ENCODE measurements at places on chromosomes 5 and 9.

DNA sequence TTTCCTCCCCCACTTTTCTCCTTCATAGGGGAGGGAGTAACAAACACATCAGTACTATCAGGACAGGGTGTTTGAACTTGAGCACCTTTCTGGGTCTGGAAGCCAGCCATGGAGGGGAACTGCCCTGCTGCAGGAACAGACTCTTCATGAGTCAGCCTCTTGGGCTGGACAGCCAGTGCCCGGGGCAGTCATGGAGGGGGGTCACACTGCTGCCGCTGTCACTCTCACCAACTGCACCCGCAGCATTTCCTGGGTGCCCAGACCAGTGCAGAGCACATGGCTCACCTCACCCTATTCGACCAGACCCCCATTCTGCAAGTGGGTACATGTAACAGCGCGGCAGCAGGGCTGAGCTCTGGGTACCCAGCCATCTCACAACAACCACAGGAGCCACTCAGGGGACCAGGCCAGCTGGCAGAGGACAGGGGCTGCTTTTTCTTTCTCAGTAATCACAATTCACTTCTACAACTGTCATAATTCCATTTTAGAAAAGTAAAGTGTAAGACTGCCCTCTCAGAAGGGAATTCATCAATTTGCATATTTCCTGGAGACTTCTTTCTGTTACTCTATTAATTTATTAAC, 118.4 kb downstream of the CTNND2 start:
- DNase-seq: no peak

DNA sequence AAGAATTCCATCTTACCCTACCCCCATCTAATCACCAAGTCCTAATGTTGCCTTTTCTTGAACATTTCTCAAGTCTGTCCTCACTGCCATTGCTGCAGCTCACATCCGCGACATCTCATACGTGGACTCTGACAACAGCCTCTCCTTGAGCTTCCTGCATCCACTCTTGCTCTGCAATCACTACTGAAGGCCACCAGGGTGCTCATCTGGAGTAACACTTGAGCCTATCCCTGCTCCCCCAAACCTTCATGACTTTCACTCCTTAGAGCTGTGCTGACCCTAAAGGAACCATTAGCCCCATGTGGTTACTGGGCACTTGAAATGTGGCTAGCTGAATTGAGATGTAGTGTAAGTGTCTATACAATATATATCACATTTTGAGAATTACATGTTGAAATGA, 46.4 kb upstream of the CTXN3 start:
- DNase-seq: no peak

DNA sequence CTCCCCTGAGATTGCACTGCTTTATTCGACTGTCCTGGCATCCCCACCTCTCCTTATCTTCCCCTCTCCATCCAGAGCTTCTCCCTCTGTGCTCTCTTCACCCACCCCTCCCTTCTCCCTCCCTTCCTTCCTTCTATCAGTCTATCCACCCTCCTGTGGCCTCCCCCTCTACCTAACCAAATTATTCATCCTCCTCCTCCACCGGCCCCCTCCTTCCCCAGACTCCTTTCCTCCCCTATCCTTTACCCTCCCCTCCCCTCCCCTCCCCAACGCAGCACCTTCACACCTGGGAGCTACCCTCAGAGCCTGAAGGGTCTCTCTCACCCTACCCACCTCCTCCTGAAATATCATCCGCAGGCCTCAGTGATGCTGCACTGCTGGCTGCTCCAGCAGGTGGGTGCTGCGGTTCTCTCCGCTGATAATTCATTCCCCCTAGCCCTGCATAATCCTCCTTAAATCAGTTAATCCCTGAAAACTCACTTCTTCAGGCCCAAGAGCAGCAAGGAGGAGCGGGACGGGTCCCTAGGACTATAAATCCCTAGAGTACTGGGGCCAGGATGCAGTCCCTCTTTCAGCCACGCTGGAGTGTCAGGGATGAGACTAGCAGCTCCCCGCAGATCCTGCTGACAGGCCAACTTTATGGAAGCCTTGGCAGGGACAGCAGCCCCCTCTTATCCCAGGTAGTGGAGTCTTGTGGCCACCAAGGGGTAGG, 97.8 kb downstream of the PCDH1 start:
- DNase-seq: no peak

- no peak for DNase-seq
These were observed 22.2 kb upstream of the MYOT start for GRCh38 chr5:137845472-137845871.

DNA sequence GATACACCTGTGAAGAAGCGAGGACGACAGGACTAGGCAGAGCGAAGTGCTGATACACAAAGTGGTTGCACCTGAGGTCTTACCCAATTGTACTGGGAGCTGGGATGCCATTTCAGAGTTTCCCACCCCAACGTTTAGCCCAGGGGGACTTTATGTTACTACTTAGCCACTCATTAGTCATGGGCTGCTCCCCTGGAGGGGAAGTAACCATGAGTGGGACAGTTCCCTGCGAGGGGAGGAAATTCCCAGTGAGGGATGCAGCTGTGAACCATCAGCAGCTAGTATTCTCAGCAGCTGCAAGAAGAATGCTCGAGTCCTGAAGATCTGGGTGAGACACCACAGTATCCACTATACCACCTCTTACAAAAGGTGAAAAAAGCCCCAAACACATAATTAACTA, 93.7 kb upstream of the ACTBL2 start:
- DNase-seq: no peak

GRCh38 chr9:123419721-123420591, 64.0 kb downstream of the CRB2 start:
- DNase-seq: no peak

- no peak for DNase-seq
These were observed 50.4 kb downstream of the DAP start for GRCh38 chr5:10710513-10711128.

GRCh38 chr5:14212838-14213237, 69.7 kb downstream of the TRIO start:
- no peak for DNase-seq

DNA sequence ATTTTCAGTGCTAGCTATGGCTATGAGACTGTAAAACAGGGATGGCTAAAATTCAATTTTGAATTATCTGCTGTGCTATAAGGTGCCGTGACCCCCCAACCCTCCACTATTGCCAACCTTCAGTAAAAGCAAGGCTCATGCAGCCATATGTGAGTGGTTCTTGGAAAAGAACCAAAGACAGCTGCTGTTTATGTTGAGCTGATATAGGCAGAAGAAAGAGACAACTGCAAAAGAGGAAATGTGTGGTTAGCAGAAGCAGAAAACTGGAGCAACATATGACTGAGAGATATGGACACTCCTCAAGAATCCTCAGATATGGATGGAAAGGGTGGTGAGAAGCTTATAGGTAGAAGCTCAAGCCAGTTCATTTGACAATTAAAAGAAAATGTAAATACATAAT, 200.3 kb downstream of the TLE1 start:
- DNase-seq: no peak

- DNase-seq: no peak
These were observed 24.0 kb upstream of the MAP3K1 start for GRCh38 chr5:56791396-56791795.

DNA sequence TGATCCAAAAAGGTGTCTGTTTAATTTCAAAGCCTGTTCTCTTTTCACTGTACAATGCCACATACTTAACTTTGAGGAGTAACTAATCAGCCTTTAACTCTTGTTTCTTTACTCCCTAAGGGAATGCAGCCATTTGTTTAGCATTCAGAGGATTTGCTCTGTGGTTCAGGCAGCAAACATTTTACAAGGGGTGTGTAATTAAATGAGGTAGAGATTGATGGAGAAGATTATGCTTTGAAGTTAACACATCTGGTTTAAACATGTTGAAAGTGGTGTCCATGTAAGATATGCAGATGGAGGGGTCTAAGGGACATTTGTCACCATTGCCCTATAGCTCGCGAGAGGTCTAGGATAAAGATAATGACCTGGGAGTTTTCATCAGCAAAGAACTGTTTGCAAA, 41.9 kb downstream of the TMEM215 start:
- DNase-seq: no peak

DNA sequence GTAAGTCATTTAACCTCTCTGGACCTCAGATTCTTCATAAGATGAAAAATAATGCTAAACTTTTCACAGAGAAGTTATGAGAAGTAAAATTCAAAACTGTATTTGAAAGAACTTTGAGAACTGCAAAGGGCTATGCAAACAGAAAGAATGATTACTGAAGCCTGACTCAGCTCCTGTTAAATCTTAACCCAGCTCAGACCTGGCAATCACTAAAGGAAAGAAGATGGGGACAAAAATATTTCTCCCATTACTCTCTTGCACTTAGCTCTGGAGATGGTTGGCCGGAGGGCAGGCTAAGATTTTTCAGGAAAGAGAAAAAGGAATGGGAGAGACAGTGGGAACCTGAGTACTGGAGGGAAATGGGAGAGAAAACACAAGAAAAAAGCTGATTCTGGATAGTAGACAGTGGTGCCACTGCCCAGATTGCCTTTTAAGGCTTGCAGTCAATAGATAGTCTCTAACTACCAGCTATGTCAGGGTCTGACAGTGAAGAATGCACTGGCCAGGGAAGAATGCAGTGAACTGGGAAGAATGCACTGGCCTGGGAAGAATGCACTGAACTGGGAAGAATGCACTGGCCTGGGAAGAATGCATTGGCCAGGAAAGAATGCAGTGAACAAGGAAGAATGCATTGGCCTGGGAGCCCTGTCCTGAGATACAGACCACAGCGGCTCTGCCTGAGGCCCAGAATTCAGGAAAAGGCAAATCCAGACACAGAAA, 25.2 kb upstream of the CEMIP2 start:
- DNase-seq: no peak

- DNase-seq: no peak
These were observed 73.6 kb downstream of the FSTL4 start for GRCh38 chr5:133538718-133539117.

DNA sequence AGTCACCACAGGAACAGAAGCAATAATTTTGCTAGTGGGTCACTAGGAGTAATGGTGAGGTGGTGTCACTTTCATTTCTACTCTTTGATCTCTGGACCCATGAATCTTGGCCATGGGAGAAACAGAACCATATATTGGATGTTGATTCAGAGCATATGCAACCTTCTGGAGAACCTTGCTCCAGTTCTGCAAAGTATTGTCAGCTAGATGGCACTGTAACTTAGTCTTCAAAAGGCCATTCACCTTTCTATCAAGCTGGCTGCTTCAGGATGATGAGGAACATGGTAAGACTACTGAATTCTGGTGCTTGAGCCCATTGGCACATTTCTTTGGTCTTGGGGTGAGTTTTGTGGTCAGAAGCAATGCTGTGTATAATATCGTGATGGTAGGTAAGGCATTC, 129.1 kb upstream of the FBN2 start:
- DNase-seq: no peak

DNA sequence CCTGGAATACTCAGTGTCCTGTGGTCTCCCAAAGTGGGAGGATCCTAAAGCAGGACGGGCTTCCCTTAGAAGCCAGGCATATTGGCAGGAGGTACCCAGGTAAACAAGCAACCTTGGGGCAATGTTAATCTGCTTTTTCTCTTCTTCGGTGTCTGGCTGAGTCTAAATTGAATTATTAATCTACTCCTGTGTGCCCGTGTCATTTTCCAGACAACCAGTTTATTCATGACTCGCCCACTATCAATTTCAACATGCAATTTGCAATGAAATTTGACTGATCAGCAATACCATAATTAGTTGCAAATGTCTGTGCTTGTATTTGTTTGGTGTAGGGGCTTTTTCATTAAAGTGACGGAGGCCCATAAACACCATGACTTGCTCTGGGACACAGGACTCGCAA, 32.9 kb upstream of the JADE2 start:
- no peak for DNase-seq

DNA sequence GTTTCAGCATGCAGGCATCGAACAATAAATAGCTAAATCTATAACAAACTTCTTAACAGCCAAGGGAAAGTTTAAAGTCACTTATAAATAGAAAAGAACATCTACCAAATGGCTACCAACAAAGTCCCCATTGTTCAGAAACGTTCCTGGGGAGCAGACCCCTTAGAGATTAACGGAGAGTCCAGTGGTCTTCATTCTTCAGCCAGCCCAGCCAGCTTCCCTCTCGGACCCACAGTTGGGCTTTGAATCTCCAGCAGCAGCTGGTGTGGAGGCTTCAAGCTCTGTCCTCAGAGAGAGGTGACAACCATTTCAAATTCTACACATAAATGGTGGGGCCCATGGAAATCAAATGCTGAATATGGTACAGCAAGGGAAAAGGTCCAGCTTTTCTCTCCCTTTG, 11.2 kb downstream of the ENC1 start:
- DNase-seq: no peak

GRCh38 chr5:66742083-66742895, 146.1 kb downstream of the MAST4 start:
- no peak for DNase-seq

DNA sequence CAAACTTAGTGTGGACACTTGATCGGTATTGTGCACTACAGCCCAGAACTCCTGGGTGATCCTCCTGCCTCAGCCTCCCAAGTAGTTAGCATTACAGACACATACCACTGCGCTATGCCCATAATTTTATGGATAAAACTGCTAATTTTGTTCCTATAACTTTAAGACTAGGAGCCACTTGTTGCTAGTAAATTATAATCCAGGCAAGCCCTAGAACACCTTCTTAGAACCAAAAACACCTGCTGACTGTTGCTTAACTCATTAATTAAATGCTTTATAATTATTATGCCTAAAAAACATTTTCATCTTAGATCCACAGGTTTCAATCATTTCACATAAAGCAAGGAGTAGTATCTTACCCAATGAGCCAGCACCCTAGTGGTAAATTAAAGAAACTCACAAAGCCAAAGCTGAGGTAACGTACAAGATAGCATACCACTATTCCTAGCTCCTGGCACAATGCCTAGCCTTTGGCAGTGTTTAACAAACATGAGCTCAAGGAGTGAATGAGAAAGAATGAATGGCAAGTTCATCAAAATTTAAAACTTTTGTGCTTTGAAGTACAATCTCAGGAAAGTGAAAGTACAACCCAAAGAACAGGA, 5.4 kb downstream of the MRPS27 start:
- no peak for DNase-seq

GRCh38 chr5:132207778-132208177, 19.9 kb downstream of the P4HA2 start:
- no peak for DNase-seq

DNA sequence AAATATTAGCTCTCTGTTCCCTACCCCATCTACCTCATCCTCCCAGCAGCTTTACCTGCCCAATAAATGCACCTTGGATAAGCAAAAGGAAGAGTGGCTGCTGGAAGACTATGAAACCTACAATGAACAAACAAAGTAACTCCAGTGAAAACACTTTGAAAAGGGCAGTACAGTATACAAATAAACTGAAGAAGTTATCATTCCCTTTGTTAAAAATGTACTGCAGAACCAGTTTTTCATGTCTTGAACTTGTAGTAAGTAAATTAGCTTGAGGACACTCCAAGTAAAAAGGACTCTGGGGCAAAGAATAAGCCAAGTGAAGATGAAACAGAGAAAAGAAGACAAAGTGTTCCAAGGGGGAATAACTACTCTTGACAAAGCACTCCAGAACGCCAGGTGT, 457.1 kb downstream of the DTWD2 start:
- DNase-seq: no peak

GRCh38 chr9:73050887-73051550, 98.2 kb upstream of the ALDH1A1 start:
- DNase-seq: no peak

GRCh38 chr5:124580512-124580911, 165.9 kb downstream of the ZNF608 start:
- no peak for DNase-seq

GRCh38 chr9:94922691-94923107, 196.2 kb downstream of the AOPEP start:
- DNase-seq: no peak
